ENCODE measurements at places on chromosomes 7 and 10. TPM values are rescaled to one million over a fixed set of nuclear protein-coding genes. Genes with fewer than 3 reads are reported as not detected.

DNA sequence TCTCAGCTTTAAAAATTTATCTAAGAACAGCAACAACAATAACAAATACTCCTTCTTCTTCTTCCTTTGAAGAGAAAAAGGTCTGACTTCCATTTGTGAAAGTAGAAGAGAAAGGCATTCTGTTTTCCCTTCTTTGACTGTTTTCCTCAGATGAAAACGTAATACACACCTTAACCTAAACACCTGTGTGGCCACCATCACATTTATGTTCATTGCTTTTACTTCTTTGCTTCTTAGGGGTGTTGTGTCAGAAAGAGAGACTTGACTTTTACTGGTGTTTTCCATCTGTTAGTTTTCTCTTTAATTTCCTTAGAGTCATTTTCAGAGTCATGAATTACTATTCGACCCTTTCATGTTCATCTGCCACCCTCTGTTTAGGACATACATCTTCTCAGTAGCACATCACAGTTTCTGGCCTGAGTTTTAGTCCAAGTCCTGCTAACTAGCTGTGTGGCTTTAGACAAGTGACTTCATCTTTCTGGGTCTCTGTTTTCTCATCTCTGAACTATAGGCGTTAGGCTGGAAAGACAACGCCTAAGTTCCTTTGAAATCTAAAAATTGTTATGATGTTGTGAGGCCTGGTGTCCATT is 283.8 kb downstream of the GATA3 start:
- DNase-seq: no peak

DNA sequence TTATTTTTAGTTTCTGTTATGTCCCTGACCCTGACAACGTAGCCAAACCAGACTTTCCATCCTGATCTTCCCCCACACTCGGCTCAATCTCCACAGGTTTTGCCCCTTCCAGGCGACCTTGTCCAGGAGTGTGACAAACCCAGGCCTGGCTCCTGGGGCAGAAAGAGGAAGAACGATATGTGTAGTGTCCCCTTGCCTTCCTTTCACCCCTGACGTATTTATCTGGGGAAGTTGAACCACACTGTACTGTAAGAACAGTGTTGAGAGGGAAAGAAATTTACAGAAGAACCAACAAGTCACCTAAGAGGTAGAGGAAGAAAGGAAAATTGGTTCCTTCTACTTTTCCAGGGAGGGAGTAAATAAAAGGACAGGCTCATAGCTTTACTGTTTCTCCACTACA is 158.0 kb downstream of the VTI1A start:
- no peak for DNase-seq

SLC16A12 gene
- total RNA-seq: not detected

- no peak for DNase-seq
These were observed 186.0 kb upstream of the PRPS1L1 start for GRCh38 chr7:18213652-18214051.

GRCh38 chr10:64486149-64486548 is 964.9 kb downstream of the REEP3 start:
- DNase-seq: no peak

HOXA3 gene
- not detected for total RNA-seq

DNA sequence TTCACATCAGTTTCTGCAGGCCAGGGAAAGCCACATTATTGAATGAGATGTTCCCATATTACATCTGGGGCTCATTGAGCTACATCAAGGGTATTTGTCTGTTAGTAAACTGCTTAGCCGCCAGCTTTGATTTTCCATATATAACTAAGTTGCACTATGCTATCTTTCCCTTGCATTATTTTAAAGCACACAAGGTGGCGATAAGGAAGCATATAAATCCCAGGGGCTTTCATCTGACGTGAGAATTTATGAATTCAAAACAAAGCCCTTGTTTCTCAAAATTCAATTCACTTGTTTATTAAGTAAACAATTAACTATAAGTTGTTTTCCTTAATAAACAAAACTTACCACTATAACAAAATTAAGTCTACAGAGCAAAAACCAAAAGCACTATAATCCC is 334.1 kb upstream of the TPK1 start:
- DNase-seq: no peak

ZEB1 gene
- 46.2 TPM for total RNA-seq

- DNase-seq: peak; percentile 26
These were observed 1.3 kb downstream of the FBXL15 start for GRCh38 chr10:102421757-102422512.

THSD7A gene
- not detected for total RNA-seq

Measured in activated CD4-positive, alpha-beta T cell treated with anti-CD3 and anti-CD28 coated beads, Interleukin-2, amount 10 ng/mL, durations not matched to agents 7 days and 5 days (primary cell).